Spleen (tissue), 13 donors: ENCODE measurements at places on chromosomes 1 and 21. TPM values are rescaled to one million over a fixed set of nuclear protein-coding genes. Genes with fewer than 3 reads are reported as not detected.

Gene DCST1
- total RNA-seq: not detected

Gene OR10Z1
- total RNA-seq: not detected

Gene TCHHL1
- not detected for total RNA-seq

Gene KCNE2
- not detected for total RNA-seq

Gene LRRC8D
- total RNA-seq: 37.4 TPM

DNA sequence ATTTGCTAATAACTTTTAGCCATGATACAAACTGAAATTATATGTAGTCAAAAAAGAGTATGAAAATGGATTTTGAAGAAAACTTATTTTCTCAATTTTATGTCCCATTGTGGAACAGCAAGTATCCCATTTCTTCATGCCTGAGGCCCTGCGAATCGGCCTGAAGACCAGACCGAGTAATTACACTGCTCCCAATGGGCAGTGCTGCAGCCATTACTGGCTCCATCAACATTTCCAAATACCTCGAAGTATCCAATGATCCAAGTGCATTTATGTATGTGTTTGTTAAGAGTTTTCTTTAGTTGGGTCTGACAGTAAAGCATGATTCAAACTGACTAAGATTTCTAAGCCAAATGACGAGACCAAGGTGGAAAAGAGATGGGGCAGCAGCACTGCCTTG is 44.4 kb downstream of the HSF2BP start:
- no peak for DNase-seq

- no peak for DNase-seq
Measured at GRCh38 chr1:84006591-84006990, 7.7 kb upstream of the TTLL7 start.

DNA sequence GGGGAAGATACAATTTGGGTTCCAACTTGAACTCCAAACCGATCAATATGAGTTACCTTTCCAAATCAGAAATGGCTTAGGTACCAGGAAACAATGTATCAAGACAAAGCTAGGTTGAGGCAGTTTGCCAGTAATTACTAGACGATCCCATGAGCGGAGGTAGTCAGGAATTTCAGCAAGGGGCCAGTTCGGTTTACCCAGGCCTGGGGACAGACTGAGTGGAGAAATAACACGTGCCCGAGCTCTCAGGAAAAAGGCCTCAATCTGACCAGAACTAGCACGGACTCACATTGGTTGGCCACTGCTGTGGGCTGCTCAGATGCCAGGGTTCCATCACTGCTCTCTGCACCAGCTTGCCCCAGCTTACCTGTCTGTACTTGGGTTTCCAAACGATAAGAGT is 15.3 kb downstream of the CLSTN1 start:
- no peak for DNase-seq

DNA sequence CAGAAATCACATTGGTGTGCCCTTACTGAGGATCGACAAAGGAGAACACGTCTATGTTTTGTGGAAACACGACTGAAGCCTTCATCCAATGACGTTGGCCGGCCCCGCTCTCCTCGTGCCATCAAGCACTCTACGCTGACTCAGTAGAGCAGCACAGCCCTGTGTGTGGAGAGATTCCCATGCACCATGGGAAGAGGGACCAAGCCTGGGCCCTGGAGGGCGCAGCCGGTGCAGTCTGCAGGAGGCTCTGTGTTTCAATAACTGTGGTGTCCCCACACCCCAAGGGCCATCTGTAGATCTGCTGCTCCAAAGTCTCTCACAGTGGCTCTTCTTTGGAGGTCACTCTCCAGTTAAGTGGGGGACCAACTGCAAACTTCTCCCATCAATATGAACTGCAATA is 97.4 kb downstream of the KCNJ15 start:
- no peak for DNase-seq

DNA sequence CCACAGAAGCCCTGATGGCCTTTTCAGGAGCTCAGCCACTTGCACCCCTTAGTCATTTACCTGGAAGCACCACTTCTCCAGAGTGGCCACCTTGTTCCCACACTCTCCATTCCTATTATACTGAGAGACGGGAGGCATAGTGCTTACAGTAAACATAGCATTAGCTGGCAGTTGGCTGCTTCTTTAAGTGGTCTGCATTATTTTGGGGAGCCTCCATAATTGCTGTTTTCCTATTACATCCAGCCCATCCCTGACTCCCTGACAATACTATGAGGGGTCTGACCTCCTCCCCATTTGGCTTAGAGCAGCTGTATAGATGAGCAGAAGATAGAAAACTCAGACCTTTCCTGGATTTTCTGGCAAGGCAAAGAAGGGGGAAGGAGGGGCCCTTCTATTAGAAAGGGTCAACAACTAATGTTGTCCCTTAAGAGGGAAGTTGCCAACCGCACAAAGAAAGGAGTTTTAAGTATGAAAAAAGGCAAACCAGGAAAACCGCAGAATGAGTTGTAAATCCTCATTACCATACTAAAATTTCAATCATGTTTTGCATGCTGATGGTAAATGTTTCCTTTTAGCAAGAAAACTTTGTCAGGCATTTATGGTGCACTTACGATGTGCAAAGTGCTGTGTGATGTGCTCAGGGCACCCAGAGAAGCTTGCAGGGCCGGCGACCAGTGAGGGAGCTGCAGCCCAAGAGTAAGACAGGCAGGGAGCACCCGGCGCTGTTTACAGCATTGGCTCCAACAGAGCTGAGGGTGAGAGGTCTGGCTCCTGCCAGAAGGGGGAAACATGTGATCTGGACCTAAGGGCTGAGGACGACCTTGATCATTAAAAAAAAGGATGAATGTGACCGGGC is 167.3 kb downstream of the ZZZ3 start:
- DNase-seq: no peak

GRCh38 chr21:24895885-24896734 is 711.2 kb downstream of the MRPL39 start:
- DNase-seq: no peak

GRCh38 chr1:91736715-91737615 is 149.0 kb downstream of the TGFBR3 start:
- no peak for DNase-seq
